ENCODE measurements at places on chromosomes 5 and 9.
A peak's percentile ranks its signal among the peaks of the same experiment; 100 is the strongest.

- DNase-seq, result no peak
Measured at GRCh38 chr9:89730715-89731114, 125.9 kb downstream of the GADD45G start.

- DNase-seq, result no peak
Measured at GRCh38 chr5:59001154-59001553, 418.3 kb downstream of the RAB3C start.

DNA sequence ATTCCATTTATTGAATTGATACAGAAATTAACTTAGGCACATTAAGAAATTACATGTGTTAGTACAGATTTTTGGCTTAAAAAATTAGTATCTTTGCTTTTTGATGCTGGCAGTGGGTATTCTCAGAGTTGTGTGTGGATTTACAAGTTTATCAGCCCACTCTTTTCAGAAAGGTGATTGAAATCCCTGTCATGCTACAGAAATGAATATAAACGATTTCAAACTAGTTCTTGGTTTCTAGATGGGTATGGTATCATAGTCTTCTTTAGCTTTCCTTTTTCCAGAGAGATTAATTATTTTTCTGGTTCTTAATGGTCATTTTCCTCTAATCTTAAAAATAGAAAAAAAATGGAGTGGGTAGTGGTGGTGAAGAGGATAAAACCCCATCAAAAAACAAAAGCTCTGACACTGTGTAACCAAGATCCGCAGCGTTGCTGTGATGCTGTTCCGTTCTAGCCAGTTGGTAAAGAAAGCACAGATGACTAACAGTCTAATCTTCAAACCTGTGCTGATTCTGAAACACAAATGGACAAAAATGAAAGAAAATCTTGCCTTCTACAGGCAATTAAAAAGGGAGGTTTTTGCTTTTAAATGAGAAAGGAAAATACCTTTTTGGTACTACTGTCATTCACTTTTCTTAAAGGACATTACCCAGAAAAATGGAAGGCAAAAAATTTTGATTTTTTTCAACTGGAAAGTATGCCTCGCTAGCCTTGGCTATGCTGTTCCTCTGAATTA, 5.2 kb downstream of the LRRTM2 start:
- DNase-seq, result peak; percentile 43

GRCh38 chr5:97181856-97182545, 1.0 kb downstream of the RIOK2 start:
- DNase-seq, result no peak

DNA sequence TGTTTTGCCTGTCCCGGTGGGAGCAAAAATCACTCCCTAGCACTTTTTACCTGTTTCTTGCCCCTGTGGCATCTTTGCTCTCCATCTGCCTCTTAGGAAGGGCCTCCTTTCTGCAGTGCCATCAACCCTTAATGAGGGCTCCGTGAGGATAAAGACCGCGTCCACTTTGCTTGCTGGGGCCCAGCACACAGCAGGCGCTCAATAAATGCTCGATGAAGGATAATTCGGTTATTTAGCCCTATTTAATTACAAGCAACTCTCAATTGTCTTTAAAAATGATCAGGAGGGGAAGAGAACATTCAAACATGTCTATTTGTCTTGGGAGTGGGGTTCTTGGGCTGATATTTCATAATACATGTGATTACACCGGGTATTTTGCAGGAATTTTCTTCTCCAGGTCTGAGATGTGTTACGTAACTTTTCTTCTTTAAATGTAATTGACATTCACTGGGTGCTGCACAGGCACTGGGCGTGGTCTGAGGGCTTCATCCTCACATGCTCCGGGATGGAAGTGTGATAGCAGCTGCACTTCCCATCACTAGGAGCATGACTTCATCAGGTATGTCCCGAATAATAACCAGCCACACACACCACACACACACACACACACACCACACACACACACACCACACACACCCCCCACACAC, 19.8 kb upstream of the NTNG2 start:
- no peak for DNase-seq

DNA sequence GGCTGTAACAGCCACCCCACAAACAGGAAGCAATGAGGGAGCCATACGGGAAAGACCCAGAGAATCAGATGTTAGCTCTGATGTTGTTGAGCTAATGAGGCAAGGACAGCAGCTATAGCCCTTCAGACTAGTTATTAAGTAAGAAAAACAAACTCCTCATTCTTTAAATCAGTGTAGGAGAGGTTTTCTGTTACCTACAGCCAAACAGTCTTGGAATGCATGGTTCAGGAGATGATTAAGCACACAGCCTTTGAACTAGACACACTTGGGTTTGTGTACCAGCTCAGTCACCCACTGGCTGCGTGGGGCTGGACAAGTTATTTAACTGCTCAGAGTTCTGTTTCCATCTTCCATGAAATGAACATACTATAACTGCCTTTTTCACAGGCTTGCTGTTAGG, 68.1 kb downstream of the SPOCK1 start:
- no peak for DNase-seq

DNA sequence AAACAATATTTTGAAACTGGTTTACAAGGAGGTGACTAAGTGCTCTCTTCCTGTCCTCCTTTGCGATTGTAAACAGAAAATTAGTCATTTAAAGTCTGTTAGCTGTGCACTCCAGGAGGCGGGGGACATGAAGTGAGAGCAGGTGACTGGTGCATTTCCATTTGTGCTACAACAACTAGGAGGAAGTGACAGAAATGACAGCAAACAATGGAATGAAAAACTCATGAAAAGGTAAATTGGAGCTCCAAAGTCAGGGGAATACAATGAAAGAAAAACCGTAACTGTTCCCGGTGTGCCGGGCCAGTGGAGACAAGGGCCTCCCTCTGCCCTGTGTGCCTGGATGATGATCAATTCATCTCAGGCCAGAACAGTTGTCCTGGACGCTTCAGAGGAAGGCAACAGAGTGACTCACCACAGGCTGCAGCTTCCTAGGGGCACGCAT, 439.9 kb downstream of the GADD45G start:
- no peak for DNase-seq

- no peak for DNase-seq
Measured at GRCh38 chr5:60295423-60295822, 401.9 kb upstream of the PDE4D start.

DNA sequence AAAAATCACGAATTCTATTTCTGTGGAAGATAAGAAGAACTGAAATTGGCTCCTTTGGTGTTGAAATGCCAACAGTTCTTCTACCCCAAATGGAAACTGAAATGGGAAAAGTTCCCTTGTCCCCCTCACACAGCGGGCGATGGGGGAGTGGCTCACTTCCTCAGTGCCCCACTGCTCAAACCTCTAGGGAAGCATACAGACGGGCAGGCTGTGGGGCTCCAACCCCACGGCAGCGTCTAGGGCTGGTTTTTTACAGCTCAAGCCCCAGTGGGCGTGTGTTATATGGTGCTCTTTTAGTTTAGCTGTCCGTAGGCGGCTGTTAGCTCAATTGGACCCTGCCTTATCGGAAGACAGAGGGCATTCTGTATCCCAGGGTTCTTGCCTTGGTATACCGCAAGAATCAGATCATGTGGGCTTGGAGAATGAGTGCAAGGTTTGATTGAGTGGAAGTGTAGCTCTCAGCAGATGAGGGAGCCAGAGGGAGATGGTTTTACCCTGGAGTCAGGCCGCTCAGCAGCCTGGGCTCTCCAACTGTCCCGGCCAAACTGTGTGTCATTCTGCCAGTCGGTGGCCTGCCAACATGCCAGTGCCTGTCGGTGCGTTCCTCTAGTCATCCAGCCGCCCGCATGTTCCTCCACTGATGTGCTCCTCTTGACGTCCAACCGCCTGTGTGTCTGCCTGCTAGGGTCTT, 166.3 kb upstream of the ZNF608 start:
- no peak for DNase-seq

DNA sequence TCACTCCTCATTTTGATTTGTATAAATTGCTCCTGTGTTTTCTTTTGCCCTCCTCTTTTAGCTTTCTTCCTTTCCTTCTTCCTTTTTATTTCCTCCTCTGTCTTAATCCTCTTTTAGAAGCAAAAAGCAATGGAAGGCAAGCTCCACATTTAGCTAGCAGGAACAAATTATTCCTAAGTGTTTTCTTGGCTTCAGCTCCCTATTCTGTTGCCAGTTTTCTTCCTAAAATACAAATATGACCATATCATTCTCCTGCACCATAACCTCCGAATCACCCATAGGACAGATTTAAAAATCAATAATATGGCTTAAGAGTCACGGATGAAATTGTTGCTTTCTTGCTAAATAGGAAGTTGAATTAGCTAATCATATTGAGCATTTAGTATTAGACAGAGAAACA, 49.4 kb downstream of the GRIN3A start:
- no peak for DNase-seq

- no peak for DNase-seq
Measured at GRCh38 chr9:68947015-68947414, 66.9 kb downstream of the PRKACG start.

DNA sequence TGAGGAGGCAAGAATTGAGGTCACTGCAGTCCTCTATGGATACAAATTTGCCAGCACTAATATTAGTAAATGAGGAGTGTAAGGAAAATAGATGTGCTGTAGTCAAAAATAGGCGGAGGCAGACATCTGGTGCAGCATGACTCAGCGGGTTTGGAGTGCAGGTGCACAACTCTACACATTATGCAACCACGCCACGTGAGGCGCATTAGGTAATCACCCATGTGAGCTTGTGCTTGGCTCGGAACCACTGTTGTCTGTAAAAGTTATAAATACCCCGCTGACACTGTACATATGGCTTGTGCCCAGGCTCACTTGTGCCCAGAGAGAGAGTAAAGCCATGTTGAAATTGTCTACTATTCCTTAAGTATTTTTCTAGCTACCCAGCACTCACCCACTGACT, 623.5 kb upstream of the NUDT12 start:
- DNase-seq, result no peak

DNA sequence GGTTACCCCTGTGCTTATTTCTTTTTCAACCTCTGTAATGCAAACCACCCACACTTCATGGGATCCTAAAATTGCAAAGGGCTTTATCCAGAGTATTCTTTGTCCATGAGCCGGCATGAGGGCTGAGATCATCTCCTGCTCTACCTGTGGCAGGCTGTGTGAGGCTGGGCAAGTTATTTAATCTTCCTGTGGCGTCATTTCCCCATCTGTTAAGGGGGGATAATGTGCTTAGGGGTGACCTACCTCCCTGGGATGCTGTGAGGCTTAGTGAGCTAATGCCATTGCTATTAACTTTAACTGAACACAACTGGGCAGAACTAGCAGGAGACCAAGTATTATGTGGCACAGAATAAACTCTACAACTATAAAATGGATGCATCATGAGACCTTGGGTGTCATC, 17.0 kb downstream of the FRMPD1 start:
- no peak for DNase-seq

DNA sequence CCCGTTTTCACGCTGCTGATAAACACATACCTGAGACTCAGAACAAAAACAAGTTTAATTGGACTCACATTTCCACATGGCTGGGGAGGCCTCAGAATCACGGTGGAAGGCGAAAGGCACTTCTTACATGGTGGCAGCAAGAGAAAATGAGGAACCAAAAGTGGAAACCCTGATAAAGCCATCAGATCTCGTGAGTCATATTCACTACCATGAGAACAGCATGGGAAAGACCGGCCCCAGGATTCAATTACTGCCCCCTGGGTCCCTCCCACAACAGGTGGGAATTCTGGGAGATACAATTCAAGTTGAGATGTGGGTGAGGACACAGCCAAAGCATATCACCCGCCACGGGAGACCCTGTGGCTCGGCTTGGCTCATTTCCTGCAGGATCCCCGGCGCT, 20.2 kb downstream of the EXD3 start:
- DNase-seq, result no peak

DNA sequence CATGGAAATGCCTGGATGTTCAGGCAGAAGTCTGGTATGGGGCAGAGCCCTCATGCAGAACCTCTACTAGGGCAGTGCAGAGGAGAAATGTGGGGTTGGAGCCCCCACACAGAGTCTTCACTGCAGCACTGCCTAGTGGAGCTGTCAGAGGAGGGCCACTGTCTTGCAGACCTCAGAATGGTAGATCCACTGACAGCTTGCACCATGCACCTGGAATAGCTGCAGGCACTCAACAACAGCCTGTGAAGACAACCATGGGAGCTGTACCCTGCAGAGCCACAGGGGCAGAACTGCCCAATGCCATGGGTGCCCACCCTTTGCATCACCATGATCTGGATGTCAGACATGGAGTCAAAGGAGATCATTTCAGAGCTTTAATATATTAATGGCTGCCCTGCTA, 36.9 kb downstream of the TRIP13 start:
- DNase-seq, result no peak

DNA sequence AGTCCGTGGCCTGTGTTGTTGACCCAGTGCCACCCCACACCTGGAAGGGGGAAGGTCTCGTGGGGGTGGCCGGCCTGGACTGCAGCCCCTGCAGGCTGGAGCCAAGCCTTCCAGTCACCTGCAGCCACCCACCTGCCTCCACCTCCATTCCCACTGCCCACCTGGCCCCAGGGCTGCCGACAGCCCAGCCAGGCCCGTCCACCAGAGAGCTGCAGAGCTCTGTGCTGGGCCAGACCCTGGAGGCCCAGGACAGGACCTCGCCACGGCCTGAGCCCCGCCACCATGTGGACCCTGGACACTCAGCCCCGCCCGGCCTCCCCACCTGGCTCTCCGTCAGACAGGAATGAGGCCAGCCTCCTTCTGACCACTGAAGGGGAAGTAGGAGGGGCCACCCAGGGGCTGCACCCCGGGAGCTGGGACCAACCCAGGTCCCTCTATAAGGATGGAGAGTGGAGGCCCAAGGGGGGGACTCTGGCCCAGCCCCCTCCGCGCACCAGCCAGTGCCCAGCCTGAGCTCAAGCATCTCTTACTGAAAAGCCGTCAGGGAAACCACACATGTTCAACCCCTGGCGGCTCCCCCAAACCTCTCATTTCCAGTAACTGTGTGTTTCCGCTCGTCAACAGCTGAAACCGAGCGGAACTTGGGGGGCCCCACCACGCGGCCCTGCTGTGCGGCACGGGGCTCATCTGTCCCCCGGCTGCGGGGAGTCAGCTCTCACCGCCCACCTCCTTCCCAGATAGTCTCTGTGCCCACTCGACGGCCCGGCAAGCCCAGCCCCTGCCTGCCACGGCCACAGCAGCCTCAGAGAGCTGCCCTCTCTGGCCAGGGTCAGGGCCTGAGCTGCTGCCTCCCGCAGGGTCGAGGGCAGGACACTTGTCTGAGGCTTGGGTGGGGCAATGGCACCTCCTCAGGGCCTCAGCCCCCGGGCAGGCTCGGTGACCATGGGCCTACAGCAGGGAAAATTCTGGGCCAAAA, 12.8 kb downstream of the NOTCH1 start:
- DNase-seq, result no peak

DNA sequence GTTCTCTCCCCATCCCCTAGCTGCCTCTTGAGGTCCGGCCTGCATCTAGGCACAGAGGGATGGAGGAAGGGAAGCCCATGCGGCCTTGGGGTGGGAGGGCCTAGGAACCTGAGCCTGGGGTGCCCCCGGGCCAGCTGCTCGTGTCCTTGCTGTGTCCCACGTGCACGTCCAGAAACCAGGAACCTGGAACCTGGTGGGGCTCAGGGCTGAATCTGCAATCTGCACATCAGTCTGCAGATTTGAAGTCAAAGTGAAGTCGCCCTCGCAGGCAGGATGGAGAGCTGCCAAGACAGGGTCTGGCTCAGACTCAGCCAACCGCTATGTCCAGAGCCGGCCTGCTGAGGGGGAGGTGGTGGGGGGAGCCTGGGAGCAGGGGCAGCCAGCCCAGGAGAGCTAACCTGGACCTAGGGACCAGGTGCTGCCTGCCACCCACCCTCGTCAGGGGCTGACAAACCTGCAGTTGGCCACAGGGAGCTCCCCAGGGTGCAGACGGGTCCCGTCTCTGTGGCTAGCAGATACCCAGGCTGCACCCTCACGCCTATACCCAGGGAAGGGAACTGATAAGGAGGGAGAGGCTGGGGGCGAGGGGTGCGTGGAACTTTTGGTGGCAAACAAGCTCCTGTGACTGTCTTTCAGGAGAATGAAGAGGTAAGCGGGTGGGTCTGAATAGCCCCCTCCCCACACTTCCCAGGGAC, 103.5 kb upstream of the SIMC1 start:
- DNase-seq, result no peak
